ENCODE measurements at places on chromosomes 3 and 15.

DNA sequence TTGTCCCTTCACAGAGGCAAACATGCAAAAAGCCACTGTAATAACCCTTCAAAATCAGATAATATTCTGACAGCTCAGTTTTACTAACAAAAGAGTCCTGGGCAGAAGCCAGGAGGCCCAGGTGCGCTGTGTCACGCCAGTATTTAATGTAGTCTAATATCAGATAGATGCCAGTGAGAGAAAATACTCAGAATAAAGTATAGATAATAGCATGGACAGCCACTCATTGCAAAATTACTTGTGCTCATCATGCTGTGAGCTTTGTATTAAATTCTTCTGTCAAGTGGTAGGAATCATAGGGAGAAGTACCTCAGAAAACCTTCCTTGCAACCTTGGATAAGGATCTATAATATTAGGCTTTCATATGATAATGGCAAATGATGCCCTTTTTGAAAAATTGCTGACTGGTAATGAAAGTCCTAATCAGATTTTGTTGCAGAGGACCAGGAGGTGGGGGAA, 1154.3 kb downstream of the ROBO1 start:
- no peak for DNase-seq

GRCh38 chr15:69766156-69766555, 313.5 kb downstream of the RPLP1 start:
- DNase-seq = no peak

- no peak for DNase-seq
Observed at GRCh38 chr15:71411538-71412482, 296.5 kb downstream of the THSD4 start.

DNA sequence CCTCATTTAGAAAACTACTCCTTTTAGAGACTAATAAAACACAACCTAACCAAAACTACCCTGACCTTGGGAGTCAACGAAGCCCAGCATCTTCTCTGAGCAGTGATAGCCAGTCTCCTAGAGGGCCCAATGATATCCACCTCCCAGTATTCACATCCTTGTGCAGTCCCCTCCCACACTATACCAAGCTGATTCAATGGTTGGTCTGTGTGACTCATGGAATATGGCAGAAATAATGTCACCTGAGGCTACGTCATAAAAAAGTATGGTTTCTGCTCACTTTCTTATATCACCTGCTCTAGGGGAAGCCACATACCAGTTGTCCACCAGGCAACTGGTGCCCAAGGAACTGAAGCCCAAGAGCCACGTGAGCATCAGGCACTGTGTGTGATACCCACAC, 21.4 kb upstream of the USF3 start:
- no peak for DNase-seq

GRCh38 chr3:21902956-21903355, 151.9 kb upstream of the ZNF385D start:
- DNase-seq = no peak

- no peak for DNase-seq
Observed at GRCh38 chr3:128432301-128432970, 34.3 kb downstream of the DNAJB8 start.

DNA sequence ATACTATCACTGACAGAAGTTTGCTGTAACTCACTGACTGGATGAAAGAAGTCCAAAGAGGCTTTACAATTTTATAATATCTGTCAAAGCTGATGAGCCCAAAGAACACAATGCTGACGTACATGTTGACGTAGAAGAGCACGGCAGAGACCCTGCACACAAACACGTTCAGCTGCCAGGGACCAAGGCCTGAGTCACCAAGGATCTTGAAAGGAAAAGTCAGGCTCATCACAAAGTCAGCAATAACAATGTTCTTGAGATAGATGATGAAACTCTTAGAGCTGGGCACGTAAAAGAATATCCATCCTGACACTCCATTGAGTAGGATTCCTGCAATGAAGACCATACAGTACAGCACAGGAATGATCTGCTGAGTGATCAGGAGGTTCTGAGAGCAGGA, 10.9 kb upstream of the GPR171 start:
- no peak for DNase-seq

GRCh38 chr3:134922866-134923265, 127.8 kb downstream of the EPHB1 start:
- no peak for DNase-seq

- no peak for DNase-seq
Observed at GRCh38 chr3:4852780-4853748, 126.2 kb upstream of the BHLHE40 start.

- DNase-seq = no peak
Observed at GRCh38 chr3:18372786-18373405, 52.2 kb downstream of the SATB1 start.

- DNase-seq = no peak
Observed at GRCh38 chr3:182906036-182906435, 74.3 kb downstream of the DCUN1D1 start.

DNA sequence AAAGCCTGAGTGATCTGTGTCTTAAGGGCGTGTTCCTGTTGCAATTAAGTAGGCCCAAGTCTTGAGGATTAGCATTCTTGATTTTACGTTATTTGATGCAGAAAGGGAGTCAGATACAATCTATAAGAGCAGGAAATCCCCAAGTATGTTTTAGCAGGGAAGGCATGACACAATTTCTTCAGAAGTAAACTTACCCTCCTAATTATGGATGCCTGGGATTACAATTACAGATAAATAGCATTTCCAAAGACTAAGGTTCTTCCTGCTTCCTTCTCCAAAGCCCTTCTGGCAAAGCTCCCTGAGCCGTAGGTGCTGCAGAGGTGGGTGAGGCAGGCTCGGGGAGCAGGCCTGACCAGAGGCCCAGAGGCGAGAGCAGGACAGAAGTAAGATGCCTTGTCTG, 34.9 kb upstream of the ST6GAL1 start:
- DNase-seq = no peak

GRCh38 chr3:58698246-58698645, 31.7 kb upstream of the FAM3D start:
- no peak for DNase-seq

- DNase-seq = no peak
Observed at GRCh38 chr3:18712713-18713576, 287.8 kb upstream of the SATB1 start.

DNA sequence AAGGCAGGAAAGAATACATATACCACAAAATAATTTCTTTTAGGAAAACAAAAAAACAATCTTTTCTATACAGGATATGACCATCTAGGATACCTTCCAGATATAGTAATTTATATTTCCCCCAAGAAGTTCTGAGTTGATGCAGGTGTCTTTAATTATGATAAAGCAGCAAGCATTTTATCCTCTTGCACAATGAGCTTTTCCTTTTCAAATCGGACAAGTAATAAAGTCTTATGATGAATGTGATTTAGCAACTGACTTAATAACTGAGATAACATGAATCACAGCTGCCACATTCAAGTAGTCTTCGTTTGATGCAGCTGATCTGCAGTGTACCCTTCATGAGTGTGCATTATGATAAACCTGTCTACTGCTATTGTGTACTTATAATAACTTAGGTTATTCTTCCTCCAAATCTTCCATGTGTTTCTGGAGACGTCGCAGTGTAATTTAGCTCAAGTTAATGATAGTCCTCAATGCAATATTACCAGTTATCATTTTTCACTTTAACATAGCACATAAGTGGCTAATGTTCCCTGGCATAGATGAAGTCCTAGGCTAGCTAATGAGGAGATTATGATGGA, 260.3 kb upstream of the MRPL3 start:
- no peak for DNase-seq

- DNase-seq = no peak
Observed at GRCh38 chr15:66673410-66674322, 28.4 kb upstream of the SMAD6 start.

DNA sequence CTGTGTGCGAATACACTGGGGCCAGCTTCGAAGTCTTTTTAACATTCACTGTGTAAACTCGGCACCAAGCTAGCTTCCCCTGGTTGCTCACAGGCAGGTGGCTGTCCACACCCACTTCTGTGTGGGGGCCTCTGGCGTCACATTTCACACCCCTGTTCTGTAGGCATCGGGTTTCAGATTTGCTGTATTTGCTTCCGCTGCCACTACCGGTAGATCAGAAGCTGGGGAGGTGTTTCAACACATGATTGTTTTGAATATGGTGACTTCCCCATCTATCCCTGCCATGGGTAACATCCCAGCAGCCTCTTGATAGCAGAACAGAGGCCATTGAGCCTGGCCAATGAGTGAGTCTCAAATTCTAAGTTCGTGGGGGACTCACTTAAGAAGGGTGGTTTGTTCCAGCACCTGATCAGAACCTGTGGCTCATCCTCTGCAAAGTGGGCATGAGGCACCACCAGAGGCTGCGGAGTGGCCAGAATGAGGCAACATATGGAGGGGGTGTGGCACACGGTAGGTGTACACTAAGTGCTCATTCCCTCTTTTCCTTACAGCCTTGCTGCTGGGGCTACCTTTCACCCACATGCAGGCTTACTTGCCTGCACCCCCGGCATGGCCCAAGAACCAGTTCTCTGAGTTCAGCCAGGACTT, 61.5 kb downstream of the IQSEC1 start:
- peak; percentile 57 for DNase-seq

All from activated CD8-positive, alpha-beta memory T cell treated with anti-CD3 and anti-CD28 coated beads for 48 hours (primary cell).